ENCODE measurements at places on chromosomes 11 and 22.

DNA sequence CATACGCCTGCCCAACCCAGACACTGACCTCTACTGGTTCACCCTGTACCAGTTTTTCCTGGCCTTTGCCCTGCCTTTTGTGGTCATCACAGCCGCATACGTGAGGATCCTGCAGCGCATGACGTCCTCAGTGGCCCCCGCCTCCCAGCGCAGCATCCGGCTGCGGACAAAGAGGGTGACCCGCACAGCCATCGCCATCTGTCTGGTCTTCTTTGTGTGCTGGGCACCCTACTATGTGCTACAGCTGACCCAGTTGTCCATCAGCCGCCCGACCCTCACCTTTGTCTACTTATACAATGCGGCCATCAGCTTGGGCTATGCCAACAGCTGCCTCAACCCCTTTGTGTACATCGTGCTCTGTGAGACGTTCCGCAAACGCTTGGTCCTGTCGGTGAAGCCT lies 2.2 kb downstream of the MCHR1 start:
- no peak for DNase-seq

DNA sequence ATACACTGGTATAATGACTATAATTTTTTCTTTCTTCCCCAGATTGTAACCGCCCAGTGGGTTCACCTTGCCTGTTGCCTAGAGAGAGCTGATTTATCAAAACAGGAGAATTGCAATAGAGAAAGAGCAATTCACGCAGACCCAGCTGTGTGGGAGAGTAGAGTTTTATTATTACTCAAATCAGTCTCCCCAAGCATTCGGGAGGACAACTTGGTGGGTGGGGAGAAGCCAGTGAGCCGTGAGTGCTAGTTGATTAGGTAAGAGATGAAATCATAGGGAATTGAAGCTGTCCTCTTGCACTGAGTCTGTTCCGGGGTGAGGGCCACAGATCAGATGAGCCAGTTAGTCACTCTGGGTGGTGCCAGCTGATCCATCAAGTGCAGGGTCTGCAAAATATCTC lies 73.2 kb downstream of the SLC35F2 start:
- DNase-seq: no peak

DNA sequence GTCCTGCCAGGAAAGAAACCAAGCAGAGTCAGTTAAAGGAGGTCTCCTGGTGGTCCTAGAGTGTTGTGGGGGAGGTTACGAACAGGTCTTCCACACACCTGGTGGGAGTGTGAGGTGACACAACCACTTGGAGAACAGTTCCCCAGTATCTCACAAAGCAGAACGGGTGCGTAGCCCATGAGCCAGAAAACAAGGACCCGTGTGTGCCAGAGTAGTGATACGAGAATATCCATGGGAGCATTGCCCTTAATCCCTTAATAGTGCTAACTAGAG lies 21.7 kb upstream of the CLDN5 start:
- no peak for DNase-seq

- DNase-seq: peak; percentile 50
Measured at GRCh38 chr22:25749420-25750169, 7.6 kb downstream of the MYO18B start.

GRCh38 chr22:49884503-49885260 lies 31.0 kb downstream of the ZBED4 start:
- no peak for DNase-seq

GRCh38 chr11:70173018-70173417 lies 30.1 kb upstream of the FADD start:
- DNase-seq: no peak

DNA sequence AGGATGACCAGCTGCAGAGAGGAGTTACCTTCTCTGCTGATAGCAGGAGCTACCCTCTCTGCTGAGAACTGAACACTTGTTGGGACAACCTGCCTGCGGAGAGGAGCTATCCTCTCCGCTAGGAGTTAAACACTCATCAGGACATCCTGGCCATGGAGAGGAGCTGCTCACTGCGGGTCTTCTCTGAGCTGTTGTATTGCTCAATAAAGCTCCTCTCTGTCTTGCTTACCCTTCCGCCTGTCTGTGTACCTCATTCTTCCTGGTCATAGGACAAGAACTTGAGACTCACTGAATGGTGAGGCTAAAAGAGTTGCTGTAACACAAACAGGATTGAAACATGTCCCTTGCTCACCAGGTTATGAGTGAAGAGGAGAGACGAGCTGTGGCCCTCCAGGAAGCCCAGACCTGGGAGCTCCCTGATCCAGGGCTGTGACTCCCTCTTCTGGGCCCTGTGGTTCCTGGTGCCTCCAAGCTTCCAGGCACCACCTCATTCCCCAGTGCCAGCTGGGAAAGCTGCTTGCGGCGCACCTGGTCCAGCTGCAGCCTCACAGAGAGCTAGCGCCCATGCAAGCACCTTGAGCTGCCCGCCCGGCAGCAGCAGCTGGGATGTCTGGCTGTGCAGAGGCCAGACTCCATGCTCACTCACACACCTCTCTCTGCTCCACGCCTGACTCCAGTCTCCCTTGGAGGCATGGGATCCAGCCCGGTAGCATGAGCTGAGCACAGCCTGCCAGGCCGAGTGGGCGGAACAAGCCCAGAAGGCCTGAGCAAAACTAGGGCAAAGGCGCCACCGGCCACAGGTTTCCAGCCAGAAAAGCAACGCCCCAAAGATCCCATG lies 50.5 kb downstream of the RAB30 start:
- no peak for DNase-seq
